ENCODE measurements at places on chromosomes 1 and 21.

DNA sequence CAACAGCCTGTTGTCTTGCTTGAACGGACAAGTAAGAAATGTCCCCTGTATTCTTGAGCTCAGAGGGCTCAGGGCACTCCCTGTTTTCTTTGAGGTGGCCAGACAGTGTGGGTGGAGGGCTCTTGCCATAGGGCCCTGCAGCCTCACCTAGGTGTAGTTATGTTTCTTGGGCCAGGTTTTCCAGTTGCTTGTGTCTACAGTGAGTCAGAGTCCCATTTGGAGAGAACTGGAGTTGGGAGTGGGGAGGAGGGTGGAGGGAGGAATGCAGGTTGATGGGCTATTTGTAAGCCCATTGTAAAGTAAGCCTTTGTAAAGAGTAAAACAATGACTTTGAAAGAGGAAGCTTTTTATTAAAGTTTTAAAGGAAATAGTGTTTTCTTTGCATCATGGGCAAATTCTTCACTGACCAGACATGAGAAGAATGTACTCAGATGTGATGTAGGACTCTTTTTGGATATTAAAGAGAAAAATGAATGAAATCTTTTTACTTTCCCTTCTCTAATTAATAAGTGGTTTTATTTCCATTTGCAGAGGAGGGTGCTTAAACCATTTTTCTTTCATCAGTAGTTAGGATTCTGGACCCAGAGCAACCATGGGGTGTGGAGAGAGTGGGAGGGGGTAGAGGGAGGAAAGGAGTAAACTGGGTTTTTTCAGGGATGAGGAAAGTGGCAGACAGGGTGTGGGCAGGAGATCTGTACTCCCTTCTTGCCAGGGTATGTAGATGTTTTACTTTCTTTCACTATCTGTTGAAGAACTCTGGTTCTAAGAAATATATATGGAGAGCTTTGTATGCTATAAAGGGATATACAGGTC lies 45.1 kb upstream of the MACF1 start:
- no peak for DNase-seq

DNA sequence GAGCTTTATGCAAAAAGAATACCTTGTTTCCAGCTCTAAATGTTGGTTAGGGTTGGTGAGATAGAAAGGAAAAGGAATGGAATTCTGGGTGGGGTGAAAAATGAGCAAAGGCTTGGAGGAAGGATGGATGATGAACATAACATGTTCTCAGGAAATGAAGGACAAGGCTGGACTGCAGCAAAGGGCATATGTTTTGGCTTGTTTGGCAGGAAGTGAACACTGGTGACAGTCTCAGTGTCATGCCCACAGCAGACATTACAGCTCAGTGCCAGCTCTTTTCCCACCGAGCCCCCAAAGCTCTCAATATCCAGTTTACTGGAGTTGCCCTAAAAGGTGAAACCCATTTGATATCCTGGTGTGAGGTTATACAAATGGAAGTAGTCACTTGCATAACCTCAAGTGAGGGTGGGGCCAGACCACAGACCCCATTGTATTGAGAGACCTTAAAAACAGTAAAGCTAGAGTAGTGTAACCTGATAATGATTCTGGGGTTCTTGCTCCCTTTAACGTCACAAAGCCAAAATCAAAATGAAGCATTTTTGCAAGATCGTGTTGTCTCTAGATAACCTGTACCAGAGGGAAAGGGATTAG lies 270.6 kb downstream of the NFIA start:
- DNase-seq, result no peak

DNA sequence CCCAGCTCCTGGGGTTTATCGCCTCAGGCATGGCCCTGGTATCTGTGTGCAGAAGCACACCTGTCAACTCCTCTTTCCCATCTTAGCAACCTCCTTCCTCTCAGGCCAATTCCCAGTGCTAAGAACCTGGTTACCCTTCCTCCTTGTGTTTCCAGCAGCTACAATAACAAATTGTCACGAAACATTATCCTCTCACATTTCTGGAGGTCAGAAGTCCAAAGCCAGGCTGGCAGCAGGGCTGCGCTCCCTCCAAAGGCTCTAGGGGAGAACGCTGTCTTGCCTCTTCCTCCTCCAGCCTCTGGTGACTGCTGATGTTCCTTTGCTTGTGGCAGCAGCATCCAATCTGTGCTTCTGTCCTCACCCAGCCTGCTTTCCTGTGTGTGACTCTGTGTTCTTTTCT lies 10.7 kb upstream of the MRPS14 start:
- DNase-seq, result no peak

DNA sequence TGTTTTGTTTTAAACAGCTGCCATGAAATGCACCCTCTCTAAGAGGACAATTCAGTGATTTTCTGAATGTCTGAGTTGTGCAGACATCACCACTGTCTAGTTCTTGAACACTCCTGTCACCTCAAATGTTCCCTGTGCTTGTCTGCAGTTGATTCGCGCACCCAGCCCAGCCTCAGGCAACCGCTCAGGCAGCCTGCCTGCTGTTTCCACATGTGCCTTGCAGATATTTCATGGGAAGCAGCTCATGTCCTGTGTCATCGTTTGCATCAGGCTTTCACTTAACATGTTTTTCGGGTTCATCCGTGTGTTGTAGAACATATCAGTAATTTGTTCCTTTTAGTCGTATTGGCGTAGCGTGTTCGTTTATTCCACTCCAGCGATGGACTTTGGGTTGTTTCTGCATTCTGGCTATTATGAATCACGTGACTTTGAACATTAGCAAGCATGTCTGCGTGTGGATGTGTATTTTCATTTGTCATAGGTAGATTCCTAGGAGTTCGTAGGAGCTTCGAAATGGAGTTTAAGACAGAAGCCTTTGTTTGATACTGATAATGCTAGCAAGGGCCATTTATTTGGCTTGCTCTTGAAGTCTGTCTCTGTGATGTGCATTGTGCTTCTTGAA lies 12.1 kb downstream of the ADARB1 start:
- no peak for DNase-seq

DNA sequence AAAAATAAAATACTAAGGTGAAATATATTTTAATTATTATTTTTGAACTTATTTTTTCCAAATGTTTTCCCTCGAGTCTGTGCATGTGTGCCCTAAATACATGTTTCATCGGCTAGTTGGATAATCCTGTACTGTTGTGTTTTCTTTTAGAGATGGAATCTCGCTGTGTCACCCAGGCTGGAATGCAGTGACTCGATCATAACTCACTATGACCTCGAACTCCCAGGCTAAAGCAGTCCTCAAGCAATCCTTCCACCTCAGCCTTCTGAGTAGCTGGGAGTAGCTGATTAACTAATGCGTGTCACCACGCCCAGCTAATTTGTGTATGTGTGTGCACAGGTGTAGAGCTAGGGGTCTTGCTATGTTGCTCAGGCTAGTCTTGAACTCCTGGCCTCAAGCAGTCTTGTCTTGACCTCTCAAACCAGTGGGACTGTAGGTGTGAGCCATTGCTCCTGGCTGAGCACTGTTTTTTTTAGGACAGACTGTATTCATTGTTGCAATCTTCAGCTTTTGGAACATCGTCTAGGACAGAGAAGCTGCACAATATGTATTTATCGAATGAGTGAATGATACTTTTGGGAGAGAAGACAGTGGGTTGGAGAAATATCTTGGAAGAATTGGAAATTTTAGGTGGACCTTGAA lies 4.8 kb upstream of the TMCO1 start:
- DNase-seq, result no peak

DNA sequence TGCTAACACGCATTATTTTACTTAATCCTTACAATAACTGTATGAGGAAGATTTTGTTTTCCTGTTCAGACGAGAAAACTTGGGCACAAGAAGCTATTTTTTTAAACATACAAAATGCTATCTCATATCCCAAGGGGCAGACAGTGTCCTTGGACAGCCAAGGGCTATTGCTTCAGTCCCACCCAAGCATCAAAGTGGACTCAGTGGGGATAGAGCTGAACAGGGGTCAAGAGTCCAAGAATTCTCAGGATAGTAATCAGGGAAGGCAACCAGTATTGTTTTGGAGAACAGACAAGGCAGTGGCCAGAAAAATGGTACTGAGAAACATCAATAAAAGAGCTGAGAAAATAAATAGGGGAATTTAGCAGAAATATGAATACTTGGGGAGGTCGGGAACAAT lies 465.7 kb downstream of the PLPP3 start:
- no peak for DNase-seq

GRCh38 chr1:209583408-209583807 lies at the start of gene CAMK1G:
Gene CAMK1G (plus strand): TSS chr1:209583714. CDS start chr1:209594984, 11,270 bp downstream.
- no peak for DNase-seq
